ENCODE measurements at places on chromosomes 4 and X.

DNA sequence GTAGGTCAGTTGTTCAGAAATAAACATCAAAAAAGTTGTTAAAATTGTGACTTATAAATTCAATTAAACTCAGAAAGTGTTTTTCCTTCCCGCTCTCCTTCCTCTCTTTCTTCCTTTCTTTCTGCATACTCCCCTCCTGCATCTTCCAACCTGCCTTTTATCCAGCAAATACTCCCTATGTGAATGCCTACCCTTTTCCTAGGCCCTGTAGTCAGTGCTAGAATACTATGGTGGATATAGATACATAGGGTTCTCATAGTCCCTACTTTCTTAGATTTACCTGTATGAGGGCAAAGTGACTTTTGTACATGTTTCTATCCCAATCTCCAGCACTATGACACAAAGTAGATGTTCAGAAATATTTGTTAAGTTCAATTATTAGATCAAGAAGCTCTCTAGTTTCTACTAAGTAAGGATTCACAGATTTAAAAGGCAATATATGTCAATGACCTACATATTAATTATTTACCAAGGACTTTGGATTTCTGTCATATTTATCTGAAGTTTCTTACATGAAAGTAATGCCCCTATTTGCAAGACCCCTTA, 732 bp downstream of the SULT1E1 start:
- no peak for DNase-seq

- DNase-seq = no peak
Observed at GRCh38 chrX:107171369-107172102, 34.7 kb downstream of the NUP62CL start.

DNA sequence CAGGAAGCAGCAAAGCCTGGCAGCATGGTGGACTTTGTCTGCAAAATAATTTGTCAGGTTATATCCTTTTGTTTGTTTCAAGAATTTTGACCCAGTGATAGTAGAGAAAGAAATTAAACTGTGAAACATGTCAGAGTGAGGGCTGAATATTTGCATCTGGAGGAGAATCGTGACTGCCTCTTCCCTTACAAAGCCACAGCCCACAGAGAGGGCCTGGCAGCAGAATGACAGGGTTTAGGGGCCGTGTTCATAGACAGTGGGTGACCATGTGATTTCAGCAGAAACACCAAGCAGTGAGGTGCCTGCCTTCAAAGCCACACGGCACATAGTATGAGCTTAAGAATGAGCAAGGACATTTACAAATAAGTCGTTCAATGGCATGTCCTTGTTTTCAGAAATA, 24.4 kb upstream of the PLAC8 start:
- DNase-seq = peak; percentile 29

DNA sequence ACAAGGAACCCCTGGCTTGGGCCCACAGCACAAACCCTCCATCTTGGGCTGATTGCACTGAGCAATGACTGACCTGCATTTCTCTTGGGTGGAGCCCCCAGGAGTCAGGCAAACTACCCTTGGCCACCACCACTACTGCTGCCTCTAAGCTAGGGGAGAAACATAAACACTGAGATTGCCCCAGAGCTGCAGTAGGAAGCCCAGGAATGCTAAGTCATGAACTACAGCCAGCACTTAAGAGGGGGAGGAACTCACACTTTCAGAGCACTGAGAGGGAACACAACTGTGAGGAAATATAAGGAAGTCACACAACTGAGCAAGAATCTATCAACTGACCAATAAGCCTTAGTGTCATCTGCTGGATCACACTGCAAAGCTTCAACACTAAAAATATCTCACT, 111.6 kb upstream of the PPP3CA start:
- DNase-seq = no peak

DNA sequence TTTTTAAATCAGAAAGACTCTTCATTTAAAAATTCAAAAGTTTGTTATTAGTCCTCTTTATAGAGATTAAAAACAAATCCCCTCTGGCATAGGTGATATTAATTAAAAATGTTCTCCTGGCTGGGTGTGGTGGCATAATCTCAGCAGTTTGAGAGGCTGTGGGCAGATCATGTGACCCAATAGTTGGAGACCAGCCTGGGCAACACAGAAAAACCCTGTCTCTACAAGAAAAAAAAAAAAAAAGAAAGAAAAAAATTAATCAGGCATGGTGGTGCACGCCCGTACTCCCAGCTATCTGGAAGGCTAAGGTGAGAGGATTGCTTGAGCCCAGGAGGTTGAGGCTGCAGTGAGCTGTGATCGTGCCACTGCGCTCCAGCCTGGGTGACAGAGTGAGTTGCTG, 38.9 kb downstream of the RASGEF1B start:
- DNase-seq = no peak

DNA sequence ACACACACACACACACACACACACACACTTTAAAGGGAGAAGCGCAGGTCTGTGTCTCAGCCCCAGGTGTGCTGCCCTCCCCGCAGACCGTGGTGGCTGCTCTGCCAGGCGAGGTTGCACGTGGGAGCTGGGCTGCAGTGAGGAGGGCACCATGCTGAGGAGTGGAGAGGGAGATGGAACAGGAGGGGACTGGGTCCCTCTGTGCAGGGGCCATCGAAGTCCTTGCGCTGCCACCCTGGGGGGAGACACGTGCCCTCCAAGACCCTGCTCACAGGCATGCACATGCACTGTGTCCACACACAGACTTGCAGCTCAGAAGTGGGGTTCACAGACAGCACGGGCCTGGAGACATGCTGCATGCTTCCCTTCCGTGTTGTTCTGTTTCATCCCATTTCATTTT, 65.5 kb upstream of the HGFAC start:
- DNase-seq = no peak

GRCh38 chrX:150569155-150569477, 695 bp downstream of the MTM1 start:
- DNase-seq = no peak

DNA sequence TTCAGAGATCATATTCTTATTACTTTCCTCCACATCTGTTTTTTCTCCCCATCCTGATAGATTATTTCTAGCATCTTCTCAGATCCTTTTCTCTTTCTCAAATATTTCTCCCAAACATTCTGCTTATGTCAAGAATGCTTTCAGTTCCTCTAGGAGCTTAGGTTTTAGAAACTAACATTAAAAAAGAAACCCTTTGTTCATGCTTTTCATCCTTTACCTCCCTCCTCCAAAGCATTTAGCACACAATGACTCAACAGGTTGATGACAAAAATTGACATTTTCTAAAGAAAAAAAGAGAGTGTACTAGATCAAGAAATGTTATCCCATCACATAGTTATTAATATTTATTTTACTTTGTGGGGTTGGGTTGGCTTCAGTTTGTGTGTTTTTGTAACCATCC, 16.5 kb upstream of the ALB start:
- DNase-seq = no peak

DNA sequence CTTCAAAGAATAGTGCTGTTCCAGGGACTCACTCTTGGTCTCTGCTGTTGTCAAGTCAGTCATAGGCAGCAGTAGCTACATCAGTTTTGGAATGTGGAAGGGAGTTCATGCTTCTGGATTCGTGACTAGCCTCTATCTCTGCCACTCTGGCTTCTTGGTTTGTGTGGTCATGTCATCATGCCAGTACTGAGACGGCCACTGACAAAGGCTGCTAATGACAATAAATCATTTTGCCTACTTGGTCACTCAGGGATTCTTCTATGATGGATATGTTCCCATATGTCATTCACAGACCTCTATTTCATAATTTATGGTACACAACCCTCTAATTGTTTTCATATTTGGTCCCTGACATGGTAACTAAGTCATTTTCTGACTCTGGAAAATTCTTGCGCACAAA, 450.8 kb upstream of the BOD1L1 start:
- no peak for DNase-seq

- DNase-seq = no peak
Observed at GRCh38 chr4:1855333-1856070, 454 bp downstream of the LETM1 start.

DNA sequence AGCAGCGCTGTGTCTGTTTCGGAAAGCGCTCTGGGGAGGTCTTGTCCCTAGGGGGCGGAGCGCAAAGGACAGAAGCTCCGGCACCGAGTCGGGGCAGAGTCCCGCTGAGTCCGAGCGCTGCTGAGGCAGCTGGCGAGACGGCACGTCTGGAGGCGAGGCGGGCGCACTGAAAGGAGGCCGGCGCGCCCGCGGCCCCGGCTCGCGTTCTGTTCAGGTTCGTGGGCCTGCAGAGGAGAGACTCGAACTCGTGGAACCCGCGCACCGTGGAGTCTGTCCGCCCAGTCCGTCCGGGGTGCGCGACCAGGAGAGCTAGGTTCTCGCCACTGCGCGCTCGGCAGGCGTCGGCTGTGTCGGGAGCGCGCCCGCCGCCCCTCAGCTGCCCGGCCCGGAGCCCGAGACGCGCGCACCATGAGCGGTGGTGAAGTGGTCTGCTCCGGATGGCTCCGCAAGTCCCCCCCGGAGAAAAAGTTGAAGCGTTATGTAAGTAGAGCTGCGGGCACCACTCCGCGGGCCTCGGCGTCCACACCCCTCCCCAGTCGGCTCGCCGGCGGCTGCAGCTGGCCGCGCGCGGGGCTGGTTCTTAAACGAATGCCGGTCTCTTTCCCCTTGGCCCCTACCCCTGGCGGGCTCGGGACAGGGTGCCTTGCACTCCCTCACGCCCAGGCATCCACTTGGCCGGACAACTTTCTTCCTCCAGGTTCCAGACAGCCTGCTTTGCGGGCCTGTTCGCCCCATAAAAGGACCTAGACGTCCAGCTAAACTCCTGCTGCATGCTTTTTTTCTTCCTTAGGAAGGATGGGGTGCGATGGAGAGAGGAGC, at the start of gene GAB1:
Gene GAB1, plus strand, starts transcription at position 96 of the 819 bp plus-strand sequence. Its CDS starts 313 bp downstream, at position 409.
- peak; percentile 24 for DNase-seq

GRCh38 chrX:70141373-70141772, 8.1 kb downstream of the IGBP1 start:
- DNase-seq = no peak

DNA sequence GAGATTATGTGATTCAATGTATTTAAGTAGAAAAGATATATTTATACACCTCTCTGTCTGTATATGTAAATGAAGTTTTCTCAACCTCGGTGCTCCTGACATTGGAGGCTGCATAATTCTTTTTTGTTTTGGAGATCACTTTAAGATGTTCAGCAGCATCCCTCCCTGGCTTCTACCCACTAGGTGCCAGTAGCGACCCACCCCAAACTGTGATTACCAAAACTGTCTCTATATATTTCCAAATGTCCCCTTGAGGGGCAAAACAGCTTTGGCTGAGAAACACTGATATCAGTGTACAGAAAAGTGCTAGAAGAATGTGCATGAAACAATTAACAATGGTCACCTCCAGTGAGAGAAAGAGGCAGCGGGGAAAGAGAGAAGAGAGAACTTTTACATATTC, 51.2 kb downstream of the DCX start:
- no peak for DNase-seq

- DNase-seq = no peak
Observed at GRCh38 chrX:63744850-63745394, 40.1 kb downstream of the ARHGEF9 start.

DNA sequence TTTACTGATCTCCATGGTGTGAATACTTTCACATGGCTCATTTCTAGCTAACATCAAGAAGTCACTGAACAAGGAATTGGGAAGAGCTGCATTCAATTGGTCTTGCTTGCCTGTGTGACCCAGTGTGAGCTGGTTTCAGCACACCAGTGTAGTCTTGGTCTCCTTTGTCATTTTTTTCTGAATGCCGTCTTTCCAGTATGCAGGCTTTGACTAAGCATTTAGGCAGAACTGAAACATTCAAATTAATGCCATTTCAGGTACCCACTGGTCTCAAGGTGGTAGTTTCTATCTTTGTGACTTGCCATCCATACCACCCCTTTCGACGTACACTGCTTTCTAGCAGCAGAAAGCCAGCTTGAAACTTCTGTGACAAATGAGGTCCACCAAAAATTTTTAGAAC, 550.5 kb upstream of the BOD1L1 start:
- no peak for DNase-seq

DNA sequence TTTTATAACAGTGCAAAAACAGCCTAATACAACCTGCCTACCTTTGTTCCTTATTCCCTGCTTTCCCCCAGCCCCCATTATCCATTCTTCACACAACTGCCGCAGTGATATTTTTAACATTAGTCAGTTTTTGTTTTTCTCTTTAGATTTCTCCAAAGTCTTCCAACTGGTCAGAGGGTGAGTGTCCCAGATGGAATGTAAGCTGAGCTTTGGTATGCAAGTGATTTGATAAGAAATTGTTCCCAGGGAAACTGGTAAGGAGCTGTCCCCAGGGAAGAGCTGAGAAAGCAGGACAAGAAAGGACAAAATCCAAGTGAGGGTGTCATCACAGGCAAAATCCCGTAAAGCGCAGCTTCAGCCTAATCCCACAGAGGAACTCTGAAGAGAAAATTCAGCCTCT, 475.5 kb upstream of the ADGRL3 start:
- no peak for DNase-seq

- no peak for DNase-seq
Observed at GRCh38 chrX:69232945-69233344, 67.7 kb upstream of the PJA1 start.

DNA sequence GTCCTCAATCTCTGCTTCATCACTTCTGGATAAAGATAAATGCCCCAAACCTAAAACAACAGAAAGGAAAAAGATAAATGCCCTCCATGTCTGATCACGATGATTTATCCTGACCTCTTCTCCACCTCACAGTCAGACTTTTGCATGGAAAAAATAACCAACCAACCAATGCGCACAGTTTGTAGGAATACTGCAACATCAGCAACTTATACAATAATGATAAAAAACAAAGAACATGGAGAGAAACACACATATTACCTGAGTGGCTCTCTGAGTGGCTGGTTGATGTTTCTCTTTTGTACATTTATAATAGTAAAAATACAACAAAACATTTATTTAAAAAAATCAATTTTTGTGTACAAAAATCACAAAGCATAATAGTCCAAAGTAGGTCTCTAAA, 93.0 kb upstream of the PUDP start:
- no peak for DNase-seq

DNA sequence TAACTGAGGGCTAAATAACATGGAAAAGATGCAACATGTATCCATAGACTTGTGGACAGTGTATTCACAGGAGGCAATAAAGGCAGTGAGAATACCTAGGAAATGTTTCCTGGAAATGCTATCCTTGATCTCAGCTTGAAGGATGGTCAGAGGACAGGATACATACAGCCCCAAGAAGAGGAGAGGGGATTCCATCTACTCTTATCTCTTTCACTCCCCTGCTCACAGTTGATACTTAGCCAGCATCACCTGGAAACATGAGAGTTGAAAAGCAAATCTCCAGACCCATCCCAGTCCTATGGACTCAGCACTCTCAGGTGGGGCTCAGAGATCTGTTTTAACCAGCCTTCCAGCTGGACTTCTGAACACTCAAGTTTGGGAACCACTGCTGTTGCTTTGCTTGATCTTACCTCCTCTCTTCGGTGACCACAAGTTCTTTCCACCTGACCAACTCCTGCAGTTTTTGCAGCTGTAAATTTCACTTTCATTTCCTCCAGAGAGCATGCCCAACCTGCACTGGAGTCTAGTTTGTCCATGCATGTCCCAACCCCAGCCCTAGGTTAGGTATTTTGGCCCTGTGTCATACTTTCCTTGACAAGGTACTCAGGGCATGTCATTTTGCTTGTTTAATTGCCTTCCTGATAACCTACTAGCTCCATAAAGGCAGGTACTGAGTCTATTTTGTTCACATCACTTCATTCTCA, 10.4 kb downstream of the RELL1 start:
- no peak for DNase-seq

- DNase-seq = no peak
Observed at GRCh38 chrX:6968231-6968630, 179.3 kb upstream of the STS start.
